SK-N-DZ (cell line): ENCODE measurements at places on chromosomes 7 and 10.

GRCh38 chr10:104767745-104768144 is 126.7 kb downstream of the SORCS3 start:
- DNase-seq, result no peak

DNA sequence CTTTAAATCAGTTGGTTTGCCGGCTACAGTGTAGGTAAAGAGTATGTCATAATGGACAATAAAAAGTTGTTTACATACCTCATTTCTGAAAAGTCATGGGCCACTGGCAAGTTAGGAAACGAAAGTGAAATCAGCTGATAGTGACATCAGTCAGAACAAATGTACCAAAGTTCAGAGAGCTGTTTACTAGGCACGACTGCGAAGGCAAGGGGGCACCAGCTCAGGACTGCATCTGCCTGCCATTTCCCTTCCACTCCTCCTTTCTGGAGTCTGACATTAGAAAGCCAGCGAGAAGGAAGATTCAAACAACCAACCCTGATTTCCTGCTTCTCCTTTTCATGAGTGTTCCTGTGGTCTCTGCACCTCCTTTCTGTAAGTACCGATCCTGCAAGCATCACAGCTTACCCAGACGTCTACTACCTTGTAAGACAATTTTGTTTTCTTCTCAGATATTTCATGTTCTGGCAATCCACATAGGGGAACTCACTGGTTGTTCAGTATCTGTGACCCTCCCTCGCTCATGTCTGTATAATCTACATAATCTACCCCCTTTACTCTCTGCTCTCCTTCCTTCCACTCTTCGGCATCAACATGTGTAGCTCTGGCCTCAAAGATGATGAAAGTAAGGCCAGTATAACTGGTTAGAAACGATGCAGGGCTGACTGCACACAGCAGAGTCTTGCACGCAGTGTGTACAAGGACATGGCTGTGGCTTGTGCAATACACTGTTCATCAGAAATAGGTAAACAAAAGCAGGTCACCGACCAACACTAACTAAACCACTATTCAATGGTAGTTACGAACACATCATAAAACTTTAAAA is at the start of gene TMEM140:
TMEM140 (plus strand) TSS at position 174 of the 823 bp plus-strand sequence. CDS start 16,370 bp downstream, outside the sequence.
- no peak for DNase-seq

GRCh38 chr7:11935905-11936304 is 103.9 kb upstream of the THSD7A start:
- no peak for DNase-seq

DNA sequence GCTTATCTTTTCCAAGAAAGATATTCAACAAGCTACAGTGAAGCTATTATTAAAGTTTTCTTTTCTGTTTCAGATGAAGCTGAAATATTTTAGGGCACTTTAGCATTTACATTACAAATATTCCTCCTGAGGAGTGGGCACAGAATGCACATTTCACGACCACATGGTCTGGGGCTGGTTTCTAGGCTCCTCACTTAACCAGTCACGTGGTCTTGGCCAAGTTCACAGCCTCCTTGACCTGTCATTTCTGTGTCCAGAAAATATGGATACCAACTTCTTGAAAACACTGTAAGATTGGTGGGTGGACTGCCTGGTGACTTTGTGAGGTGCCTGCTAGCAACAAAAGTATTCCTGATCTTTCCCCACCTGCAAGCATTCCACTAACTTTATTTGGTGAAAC is 70.9 kb downstream of the FAM171A1 start:
- DNase-seq, result no peak

- DNase-seq, result no peak
These were observed 106.0 kb downstream of the CUBN start for GRCh38 chr10:17023386-17024298.

DNA sequence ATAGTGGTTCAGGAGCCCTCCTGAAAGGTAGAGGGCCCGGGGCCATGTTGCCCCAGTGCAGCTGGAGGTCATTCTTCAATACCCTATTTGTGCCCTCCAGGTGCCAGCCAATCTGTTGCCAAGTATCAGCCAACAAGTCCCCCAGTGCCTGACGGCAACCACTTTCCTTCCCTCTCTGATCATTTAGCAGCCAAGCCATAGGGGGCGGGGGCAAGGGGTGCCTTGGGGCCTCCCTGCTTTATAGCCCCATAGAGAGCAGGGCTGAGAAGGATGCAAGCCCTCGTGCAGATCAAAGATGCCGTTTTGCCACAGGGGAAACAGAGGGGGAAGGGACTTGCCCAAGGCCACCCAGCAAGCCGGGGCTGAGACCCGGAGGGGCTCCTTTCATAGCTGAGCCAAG is 149.0 kb upstream of the CHST15 start:
- no peak for DNase-seq

GRCh38 chr7:37635346-37635745 is 48.2 kb upstream of the GPR141 start:
- DNase-seq, result no peak

DNA sequence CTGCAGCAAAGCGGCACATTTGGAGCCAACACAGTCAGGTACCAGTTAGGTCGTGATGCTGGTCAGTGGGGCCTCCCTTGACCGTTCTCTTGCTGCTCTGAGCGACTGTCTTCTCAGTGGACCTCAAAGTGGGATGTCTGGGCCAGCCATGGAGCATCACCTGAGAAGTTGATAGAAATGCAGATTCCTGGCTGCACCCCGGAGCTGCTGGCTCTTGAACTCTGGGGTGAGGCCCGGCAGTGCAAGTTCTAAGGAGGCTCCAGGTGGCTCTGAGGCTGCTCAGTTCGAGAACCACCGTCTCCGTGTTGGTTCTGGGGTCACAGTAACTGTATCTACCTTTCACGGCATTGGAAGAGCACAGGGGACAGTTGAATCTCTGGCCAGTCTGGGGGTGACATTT is 147.5 kb downstream of the WDR37 start:
- no peak for DNase-seq

DNA sequence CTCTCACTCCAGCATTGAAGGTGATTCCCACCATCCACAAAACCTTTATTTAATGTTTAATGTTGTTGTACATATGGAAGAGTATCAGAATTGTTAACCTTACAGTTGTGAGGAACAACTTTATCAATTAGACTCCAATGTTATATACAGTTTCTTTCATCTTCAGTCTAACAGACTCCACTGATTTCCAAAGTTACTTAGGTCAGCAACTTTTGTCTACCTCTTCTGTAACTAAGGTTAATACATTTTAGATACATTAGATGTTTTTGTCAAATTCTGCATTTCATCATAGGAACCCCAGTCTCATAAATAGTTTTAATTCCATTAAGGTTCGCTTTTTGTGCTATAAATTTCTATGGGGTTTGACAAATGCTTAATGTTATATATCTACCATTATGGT is 223.9 kb upstream of the POM121L12 start:
- DNase-seq, result no peak

- no peak for DNase-seq
These were observed 6.7 kb downstream of the CPXM2 start for GRCh38 chr10:123884907-123885381.

DNA sequence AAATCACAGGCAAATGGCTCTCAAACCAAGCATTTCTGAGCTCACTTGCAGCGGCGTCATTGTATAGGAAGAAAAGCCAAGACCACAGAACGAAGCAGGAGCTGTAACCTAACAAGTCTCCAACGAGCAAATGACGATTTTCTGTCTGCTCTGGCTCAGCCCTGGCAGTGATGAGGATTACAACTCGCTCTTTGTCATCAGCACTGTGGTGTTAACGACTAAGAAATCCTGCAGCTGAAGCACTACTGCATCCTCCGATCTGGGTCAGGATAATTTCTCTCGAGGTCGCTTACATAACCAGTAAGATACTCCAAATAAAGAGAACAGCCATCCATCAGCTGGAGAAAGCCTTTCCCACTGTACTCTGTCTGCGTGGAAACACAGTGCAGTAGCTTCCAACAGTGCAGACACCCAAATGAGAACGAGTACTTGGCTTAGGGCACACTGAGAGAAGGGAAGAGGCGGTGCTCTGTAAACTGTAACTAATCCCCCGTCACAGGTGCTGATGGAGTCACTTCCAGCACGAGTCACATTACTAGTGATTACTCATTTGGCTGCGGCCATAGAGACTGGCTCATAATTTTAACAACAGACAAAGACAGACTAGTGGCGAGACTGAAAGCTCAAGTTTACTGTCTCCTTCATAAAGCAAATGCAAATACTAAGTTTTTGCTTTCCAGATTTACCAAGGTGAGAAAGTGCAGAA is 135.8 kb downstream of the NRBF2 start:
- DNase-seq, result peak; percentile 87

DNA sequence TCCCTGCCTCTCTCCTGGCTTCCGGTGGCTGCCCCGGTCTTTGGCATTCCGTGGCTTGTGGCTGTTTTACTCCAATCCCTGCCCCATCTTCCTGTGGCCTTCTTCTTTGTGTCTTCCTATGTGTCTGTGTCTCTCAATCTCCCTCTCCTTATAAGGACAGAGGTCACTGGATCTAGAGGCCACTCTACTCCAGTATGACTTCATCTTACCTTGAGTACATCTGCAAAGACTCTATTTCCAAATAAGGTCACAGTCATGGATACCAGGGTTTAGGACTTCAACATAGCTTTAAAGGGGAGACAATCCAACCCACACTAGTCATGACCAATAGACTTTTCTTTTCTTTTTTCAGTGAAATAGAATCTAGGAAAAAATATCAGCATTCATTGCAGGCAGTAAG is 153.3 kb upstream of the INSYN2A start:
- no peak for DNase-seq

DNA sequence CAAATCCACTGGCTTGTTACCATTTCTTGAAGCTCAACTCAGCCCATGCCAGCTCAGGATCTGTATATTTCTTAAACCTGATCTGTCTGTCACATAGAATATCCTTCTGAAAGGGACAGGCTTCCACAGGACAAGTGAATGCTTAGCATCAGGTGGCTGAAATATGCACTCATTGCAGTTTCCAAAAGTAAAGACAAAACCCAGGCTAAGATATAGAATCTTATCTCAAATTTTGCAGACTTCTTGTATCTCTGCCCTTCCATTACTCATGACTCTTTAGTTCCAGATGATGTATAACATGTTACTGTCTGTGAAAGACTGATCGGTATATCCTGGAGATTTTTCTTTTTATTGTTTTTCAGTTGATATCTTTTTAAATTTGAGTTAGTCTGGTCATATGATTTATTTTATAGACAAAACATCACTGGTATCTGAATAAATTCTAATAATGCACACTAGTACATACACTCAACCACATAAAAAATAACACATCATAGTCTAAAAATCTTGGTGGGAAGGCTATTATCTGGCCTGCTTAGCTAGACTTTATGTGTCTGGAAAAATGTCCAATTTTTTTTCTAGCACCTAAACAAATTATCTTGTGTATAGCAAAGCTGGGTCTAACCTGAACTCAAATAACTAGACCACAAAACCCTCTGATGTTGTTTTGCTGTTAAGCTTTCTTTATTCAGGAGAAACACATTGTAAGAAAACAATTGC is 182.6 kb downstream of the ADAM12 start:
- DNase-seq, result no peak

GRCh38 chr7:99473315-99473596 is 566 bp downstream of the ZNF789 start:
- DNase-seq, result no peak

GRCh38 chr7:36191292-36191920 is 38.4 kb downstream of the EEPD1 start:
- no peak for DNase-seq

GRCh38 chr10:116765648-116766081 is 23.3 kb upstream of the HSPA12A start:
- no peak for DNase-seq

DNA sequence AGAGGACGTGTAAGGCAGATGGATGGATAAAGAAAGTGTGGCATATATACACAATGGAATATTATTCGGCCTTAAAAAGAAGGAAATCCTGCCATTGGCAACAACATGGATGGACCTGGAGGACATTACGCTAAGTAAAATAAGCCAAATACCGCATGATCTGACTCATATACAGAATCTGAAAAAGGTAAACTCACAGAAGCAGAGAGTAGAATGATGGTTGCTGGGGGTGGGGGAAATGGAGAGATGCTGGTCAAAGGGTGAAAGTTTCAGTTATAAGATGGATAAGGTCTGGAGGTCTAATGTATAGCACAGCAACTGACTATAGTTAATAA is 36.3 kb downstream of the AFAP1L2 start:
- no peak for DNase-seq

DNA sequence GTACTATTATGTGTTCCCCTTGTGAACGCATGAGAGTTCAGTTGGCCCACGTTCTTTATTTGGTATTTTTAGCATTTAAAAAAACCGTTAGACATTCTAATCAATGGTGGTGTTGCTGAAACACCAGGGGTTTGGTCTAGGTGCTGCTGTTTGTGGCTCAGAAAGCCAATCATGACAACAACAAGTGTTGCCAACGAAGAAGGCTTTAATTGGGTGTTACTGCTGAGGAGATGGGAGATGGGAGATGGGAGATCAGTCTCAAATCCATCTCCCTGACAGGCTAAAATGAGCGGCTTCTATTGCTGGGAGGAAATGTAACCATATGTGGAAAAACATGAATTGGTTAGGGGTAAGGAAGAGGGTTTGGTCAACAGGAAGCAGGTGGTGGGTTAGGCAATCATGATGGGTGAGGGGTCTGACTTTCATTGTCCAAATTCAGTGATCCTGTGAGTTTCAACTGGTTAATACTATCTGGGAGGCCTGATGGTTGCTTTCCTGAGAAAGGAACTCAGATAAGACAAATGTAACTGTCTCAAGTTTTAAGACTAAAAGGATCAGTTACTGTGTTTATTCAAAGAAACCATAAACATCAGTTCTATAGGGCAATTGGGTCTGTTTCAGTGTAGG is 4.6 kb upstream of the ZNF425 start:
- no peak for DNase-seq

- no peak for DNase-seq
These were observed 21.6 kb downstream of the IDE start for GRCh38 chr10:92552310-92552709.

DNA sequence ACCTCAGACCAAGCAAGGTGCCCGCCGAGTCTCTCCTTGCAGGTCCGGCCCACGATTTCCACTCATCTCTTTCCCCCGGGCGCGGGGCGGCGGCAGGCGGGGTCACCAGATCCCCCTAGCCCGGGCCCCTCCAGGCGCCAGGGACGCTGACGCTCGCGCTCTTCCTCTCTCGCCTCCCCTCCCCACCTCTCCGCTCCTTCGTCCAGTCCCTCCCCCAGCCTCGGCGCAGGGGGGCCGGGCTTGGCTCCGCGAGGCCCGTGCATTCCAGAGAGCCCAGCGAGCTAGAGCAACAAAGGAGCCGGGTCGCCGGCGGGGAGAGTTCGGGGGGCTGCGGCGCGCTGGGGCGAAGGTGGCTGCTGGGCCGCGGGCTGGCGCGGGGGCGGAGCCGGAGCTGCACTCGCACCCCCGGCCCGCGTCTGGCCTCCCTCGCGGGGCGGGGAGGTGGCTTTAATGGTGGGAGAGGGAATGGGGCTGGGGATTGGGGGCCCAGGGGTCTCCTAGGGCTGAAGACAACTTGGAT is at the start of gene SMO:
SMO (plus strand) TSS at position 262 of the 520 bp plus-strand sequence. CDS start 519 bp downstream, outside the sequence.
- peak; percentile 79 for DNase-seq

- DNase-seq, result no peak
These were observed 133.3 kb downstream of the TEX36 start for GRCh38 chr10:125549653-125550052.
